Mesenteric fat pad (tissue), 1 donor: ENCODE measurements at places on chromosomes 3 and 15. TPM values are rescaled to one million over a fixed set of nuclear protein-coding genes. Genes with fewer than 3 reads are reported as not detected.

GRCh38 chr15:75531041-75531450 lies 48.1 kb downstream of the PTPN9 start:
- DNase-seq, result no peak

DNA sequence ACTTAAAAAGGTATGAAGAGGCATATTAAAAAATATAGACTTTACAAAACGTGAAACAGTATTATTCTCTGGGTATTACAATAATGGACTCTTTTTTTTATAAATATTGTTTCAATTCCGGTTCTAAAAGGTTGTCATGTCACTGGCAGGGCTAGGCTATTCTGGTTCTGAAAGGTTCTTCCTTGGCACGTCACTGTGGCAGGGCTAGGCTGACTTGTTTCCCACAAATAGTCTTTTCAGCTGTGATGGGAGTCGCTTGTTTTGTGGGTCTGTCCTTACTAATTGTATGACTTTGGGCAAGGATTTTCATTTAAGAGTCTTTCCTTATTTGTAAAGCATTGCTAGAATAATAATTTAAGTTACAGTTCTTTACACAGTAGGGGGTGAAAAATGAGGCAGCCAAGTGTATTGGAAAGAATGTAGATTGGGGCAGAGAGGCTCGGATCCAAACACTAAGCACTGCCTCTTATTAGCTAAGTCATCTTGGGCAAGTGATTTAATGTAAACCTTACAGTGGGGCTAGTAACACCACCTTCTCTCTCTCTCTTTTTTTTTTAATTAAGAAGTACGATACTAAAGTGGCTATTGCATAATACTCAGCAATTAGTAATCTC lies 12.4 kb upstream of the MELTF start:
- no peak for DNase-seq

DNA sequence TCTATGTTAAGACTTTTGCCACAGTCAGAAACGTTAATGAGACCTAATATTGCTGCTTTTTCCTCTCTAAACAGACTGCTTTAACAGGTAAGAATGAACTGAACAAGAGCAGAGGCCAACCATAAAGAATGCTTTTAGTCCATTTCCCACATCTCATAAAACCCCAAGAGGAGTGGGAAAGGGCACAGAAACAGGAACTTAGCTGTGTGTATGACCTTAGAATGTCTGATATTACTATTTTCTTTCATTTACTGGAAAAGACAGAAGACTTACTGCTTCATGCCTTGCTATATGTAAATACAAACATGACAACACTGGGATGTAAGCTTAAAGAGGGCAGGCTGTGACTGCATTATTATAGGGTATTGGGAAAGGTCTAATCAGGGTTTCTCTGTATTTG lies 115.0 kb downstream of the ISL2 start:
- DNase-seq, result no peak

DNA sequence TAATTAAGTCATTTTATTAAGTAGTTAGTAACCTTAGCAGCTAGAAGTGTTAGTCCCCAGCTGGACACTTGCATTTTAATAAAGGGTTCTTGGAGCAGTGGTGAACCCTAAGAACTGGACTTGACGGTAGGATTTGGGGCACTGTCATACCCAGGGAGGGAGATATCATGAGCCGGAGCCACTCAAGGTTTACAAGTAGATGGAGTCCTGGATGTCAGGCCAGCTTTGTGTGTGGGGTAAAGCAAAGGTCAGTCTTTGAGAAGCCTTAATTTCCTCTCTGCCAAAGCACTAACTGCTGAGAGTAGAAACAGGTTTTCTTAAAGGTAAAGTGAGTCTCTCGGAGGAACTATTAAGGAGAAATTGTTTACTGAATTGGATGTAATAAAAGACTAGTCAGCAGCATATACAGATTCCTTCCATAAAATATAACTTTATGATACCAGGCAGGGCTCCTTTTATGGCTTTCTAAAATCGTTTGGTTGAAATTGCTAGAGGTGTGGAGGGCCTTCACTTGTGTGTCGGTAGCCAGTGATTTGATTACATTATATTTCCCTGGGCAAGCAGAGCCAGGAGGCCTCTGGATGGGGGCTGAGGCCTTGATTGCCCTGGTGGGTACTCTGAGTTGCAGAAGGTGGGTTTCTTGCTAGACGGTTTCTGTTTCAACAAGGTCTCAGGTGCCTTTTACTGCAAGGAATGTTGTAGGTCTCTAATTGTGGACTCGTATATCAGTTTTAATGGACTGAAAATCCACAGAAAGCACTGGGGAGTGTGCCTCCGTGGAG lies 23.1 kb downstream of the SQOR start:
- DNase-seq, result no peak

- no peak for DNase-seq
Observed at GRCh38 chr3:36991923-36992805, 767 bp downstream of the EPM2AIP1 start.

SSUH2 gene
- total RNA-seq, result 0.45 TPM

CIB2 gene
- total RNA-seq, result 5.5 TPM
